ENCODE measurements at places on chromosomes 7 and 10.

GRCh38 chr7:120735791-120736190 lies 122.2 kb downstream of the TSPAN12 start:
- DNase-seq, result no peak

DNA sequence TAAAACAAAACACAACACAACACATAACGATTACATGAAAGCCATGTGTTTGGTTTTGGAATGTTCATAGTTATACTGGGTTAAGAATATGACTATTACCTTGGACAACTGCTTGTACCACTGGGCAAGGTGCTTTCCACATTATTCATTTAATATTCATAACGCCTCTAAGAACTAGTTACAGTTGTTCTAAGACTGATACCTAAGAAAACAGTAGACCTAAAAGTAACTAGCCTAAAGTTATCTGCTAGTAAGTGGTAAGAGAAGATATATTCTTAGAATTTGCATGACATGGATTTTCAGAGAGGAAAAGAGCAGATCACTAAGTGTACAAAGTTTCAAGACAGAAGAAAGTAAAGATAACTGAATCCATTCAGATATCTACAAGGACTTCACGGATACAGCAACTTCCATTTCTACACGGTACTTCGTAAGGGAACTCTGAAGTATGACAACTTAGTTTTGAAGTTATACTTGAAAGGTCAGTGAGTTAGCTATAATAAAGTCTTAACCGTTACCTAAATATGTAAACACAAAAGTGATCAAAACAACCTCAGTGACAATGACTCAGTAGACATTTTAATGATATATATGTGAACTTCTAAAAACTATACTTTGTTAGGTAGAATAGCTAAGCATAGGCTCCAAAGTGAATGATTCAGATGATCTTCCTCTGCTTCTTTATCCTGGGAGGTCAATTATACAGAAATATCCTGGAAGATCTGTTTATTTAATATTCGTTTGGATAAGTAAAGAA lies 65.1 kb downstream of the MINDY3 start:
- DNase-seq, result no peak

- DNase-seq, result no peak
These were observed 25.1 kb upstream of the FAM20C start for GRCh38 chr7:167090-167855.

DNA sequence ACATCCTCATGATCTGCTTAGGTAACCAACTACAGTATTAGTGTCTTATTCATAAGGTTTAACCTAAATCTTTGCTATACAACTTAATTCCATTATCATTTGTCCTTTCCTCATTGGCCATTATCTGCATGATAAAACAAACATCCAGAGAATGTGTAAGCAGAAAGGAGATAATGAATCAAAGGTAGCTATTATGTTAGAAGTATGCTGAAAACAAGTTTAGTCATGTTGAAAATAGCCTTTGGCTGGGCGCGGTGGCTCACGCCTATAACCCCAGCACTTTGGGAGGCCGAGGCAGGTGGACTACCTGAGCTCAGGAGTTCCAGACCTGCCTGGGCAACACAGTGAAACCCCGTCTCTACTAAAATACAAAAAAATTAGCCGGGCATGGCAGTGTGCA lies 78.2 kb downstream of the NT5C2 start:
- DNase-seq, result no peak

- no peak for DNase-seq
These were observed 45.3 kb upstream of the GTF2I start for GRCh38 chr7:74612015-74612829.

- DNase-seq, result no peak
These were observed 34.5 kb downstream of the ASB13 start for GRCh38 chr10:5631936-5632335.

GRCh38 chr7:13282377-13282980 lies 595.0 kb downstream of the ARL4A start:
- no peak for DNase-seq

DNA sequence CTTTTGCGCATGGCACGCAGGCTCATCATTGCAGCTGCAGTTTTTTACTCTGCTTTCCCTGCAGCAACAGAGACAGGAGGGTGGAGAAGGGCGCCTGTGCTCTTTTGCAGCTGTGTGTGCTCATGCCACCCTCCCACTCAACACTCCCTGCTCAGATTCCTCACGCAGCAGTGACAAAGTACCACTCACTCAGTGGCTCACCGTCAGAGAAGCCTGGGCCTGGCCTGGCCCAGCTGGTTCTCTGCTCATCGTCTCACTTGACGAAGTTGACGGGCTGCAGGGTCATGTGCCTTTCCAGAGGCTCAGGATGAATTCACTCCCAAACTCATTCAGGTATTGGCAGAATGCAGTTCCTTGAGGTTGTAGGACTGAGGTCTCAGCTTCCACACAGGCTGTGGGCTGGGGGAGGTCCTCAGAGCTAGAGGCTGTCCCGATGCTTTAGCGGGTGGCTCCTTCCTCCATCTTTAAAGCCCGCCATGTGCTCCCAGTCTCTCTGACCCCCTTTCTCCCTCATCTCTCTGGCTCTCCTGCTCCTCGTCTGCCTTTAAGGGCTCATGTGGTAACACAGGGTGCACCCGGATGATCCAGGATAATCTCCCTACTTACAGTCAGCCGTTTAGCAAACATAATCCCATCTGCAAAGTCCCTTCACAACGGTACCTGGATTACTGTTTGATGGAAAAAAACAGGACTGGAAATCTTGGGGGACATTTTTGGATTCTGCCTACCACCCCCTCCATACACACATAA lies 25.8 kb downstream of the PTPRE start:
- no peak for DNase-seq

DNA sequence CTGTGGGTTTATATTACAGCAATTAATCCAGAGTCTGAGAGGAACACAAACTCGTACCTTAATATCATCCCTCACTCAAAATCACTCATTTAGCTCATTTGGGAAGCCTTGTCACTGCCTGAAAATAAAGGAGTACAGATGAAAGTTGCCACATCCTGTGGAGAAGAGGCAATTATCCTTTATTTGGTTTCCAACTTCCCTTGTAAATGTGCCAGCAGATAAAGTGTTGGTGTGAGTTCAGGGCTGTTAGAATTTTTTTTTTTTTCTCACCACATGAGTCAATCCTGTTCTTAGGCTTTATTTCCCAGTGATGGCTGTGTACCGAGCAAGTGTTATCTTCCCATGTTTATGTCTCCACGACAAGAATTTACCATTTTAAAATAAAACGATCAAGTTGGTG lies 99.0 kb upstream of the SMIM30 start:
- no peak for DNase-seq

DNA sequence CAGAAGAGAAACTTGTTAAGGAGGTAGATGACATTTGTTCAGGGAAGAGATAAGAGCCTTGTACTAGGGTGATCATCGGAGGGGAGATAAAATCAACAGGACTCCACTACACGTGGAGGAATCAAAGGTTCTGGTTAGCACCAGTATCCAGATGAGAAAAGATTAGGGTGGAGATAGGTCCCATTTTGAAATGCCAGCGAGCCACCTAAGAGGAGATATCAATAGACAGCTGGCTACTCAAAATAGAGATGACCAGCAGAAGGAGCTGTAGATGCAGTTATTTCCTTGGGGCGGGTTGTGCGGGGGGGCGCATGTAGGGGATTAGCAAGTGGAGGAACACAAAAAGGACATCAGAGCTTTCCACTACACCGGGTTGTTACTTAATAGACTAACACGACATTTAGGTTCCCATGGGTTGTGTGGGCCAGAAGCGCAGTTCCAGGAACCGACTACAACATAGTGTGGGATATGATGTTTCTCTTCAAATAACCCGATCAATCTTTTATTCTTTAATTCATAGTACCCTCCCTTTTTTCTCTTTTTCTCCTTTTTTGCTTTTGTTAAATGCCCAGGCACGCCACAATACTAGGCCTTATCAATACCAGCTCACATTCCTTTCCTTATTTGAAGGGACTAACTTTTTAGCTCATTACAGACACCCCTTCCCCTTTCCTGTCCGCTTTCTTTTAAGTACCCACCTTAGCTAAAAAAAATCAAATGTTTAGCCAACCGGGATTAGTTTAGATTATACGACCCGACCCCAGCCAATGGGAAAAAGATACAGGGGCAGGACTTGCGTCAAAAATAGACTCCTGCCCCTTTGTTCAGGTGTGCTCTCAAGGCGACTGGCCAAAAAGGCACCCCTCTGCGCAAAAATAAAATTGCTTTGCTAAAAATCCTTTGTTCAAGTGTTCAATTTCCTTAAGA lies 2.0 kb upstream of the KIF11 start:
- DNase-seq, result no peak

GRCh38 chr10:73759512-73760115 lies 15.4 kb downstream of the SEC24C start:
- DNase-seq, result no peak

GRCh38 chr10:130655313-130656186 lies 519.4 kb downstream of the GLRX3 start:
- DNase-seq, result no peak

- DNase-seq, result no peak
These were observed 91.4 kb upstream of the FAM133B start for GRCh38 chr7:92681633-92682032.

- no peak for DNase-seq
These were observed 17.7 kb downstream of the TSPAN14 start for GRCh38 chr10:80471715-80472233.

DNA sequence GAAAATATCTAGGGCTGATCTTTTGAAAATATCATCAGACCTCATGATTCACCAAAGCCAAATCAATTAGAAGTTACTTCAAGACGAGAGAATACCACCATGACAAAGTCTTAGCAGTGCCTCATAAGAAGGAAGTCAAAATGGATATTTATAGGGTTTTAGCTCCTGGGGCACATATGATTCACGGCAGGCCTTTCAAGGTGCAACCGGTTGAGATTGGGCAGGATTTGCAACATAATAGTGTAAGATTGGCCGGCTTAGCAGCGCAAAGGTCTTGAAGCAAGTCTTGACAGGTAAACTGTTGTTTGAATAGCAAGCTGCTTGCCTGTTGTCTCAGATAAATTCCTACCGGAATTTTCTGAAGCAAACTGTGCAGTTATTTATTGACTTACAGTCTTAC lies 17.5 kb downstream of the ADRB1 start:
- DNase-seq, result no peak

GRCh38 chr7:128000854-128001265 lies 30.4 kb downstream of the LRRC4 start:
- no peak for DNase-seq

- no peak for DNase-seq
These were observed 97.8 kb upstream of the DDC start for GRCh38 chr7:50662996-50663395.

DNA sequence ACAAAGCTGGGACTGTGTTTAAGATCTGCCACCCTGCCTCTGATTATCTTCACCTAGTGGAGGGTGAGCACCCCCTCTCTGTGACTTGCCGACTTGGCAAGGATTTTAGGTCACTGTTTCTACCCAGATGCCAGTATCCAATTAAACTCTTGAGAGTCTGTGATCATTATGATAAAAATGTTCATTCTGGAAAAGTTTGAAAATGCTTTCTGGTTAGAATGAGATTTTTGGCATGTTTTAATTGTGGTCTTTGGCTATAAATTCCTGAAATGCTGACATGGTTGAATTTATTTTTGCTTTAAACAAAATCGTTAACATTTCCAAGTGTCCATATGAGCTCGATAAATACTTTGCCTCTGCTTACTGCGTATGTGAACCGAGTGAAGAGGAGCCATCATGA lies 221.4 kb downstream of the BICC1 start:
- no peak for DNase-seq

DNA sequence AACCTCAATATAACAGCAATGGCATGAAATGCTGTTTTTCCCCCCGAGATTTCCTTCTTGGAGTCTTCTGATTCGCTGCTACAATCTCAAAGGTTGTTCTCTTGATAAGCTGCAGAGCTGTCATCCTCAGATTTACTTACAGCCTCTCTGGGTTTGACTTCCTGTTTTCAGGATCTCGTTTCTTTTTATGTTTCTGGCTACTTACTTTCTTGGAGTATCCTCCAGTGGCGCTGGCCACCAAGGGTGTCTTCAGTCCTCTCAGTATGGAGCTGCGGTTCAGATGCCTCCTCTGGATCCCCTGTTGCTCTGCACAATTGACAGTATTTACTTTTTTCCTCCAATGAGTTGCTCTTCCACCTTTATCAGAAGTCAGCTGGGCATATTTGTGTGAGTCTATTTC lies 152.0 kb upstream of the TMEM72 start:
- no peak for DNase-seq

DNA sequence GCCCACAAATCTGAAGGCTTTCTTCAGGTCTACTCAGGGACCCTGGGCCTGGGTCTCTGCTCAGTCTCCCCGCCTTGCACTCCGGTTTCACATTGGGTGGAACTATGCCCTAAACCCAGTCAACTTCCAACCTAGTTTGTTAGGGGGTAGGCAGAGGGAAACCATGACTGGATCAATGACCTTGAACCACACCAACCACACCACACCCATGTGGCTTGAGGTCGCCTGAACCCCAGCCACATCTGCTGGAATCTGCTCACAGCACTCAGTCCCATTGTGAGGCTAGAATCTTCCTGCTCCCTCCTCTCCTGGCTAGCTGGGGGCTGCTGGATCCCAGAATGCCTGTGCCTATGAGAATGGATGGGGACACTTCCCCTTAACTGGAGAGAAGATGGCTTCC lies 17.9 kb downstream of the RFC2 start:
- no peak for DNase-seq

- DNase-seq, result no peak
These were observed 43.1 kb downstream of the BAIAP2L1 start for GRCh38 chr7:98357751-98358161.

GRCh38 chr7:4683043-4683883 lies 1.2 kb downstream of the FOXK1 start:
- DNase-seq, result no peak

DNA sequence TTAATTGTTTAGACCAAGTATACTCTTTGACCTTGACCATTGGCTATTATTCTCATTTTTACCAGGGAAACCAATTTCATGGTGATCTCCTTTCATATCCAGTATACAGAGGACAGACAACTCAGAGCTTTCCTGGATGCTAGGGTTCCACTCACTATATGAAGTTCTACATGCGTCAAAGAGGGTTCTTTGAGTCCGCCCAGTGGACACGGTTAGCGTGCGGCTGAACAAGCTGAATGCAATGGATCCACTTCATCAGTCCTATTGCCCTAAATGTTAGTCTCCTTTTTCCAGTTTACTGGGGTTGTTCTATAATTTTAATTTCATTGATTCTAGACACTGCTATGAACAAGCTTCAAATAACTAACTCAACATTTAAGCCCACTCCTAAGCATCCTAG lies 162.4 kb upstream of the PCLO start:
- no peak for DNase-seq

DNA sequence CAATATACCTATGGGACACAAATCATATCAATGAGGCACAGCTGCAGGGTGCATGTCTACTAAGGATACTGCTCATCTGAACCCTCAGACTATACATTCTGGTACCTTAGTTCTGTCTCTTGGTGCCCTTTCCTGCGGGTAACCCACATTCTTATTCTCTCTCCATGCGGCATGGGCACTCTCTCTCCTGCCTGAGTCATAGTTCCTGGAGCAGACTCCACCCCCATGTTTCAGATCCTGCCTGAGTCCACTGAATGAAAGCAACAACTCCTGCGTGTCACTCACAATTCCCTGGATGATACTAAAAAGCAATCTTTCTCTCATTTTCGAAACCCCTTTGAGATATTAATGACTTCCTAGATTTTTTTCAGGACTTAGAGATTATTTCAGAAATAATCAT lies 653.1 kb upstream of the C7orf33 start:
- DNase-seq, result no peak
